Urothelium cell line (cell line): ENCODE measurements at places on chromosomes 4 and X.

DNA sequence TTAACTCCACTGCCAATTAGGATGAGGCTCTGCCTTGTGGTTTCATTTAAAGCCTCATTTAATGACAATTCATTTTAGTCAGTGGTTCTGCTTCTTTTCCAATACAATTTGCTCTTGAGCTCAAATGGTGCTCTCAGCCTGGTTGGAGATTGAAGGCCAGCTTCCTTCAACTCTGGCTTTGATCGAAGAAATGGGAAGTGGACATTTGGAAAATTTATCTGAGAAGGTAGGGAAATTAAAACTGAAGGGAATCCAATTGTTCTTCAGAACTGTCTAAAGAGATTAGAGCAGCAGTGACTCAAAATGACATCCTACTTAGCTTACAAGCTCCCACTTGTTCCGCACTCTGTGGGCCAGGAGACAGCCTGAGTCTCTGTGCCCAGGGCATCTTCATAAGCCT is 206.8 kb downstream of the SMARCA1 start:
- no peak for DNase-seq

DNA sequence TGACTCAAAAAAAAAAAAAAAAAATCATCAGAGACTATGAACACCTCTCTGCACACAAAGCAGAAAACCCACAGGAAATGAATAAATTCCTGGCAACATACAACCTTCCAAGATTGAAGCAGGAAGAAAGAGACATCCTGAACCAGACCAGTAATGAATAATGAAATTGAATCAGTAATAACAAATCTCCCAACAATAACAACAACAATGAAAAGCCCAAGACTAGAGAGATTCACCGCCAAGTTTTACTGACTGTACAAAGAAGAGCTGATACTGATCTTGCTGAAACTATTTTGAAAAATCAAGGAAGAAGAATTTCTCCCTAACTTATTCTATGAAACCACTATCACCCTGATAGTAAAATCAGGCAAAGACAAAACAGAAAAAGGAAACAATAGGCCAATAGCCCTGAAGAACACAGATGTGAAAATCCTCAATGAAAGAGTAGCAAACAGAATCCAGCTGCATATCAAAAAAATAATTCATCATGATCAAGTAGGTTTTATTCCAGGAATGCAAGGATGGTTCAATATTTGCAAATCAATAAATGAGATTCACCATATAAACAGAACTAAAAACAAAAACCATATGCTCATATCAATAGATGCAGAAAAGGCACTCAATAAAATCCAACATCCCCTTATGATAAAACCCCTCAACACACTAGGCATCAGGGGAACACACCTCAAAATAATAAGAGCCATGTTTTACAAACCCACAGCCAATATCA is 31.0 kb upstream of the PLK4 start:
- no peak for DNase-seq

DNA sequence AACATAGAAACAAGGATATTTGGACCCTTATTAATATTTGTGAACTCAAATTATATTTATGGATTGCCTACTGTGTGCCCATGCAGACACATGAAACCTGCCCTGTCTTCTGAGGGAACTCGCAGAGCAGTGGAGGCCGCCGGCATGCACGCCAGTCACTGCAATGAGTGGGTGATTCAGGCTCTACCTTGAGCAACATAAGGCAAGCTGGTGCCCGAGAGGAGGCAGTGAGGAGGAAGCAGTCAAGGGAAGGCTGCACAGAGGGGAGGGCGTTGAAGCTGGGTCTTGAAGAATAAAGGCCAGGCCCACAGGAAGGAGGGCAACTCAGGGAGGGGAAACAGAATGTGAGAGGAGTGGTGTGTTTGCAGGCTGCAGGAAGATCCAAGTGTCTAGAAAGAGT is 52.8 kb downstream of the PPEF2 start:
- no peak for DNase-seq

- no peak for DNase-seq
Measured at GRCh38 chr4:47839259-47839658, 1.4 kb upstream of the CORIN start.

GRCh38 chr4:44931720-44932119 is 205.4 kb upstream of the GNPDA2 start:
- no peak for DNase-seq

- no peak for DNase-seq
Measured at GRCh38 chrX:106243376-106243775, 75.3 kb downstream of the PWWP3B start.

DNA sequence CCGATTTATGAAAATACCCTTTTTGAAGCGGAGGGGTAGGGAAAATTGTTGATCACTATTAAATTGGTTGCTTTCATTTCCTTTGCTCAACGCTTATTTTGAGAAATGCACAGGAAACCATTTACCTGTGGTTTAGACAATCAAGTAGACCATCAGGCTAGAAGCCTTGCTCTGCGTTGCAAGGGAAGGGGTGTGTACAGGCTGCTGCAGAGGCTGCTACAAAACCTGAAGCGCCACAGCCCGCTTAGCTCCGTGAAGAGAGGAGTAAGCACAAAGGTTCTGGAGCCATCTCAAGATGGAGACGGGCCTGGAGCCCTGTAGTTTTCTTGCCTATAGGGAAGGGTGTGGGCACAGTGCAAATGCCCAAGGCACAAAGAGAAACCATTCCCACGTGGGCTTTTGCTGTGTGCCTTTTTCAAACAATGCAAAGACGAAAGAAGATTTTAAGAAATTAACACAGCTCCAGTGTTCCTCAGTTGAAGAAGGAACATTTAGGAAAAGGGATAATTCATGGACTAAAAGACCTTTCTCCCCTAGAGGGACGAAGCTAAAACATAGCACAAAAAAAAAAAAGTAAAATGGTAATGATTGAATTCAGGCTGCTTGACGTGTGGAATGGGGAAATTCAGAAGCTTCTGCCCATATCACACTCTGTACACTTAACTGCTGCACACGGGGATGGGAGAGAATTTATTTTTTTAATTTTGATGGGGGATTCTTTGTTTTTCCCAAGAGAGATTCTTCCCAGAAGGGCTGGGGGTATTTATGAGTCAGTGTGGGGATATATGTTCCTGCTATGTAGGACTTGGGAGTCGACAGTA is 3.5 kb downstream of the TMSB4X start:
- DNase-seq = no peak

GRCh38 chr4:1582227-1582626 is 101.9 kb downstream of the FAM53A start:
- no peak for DNase-seq

DNA sequence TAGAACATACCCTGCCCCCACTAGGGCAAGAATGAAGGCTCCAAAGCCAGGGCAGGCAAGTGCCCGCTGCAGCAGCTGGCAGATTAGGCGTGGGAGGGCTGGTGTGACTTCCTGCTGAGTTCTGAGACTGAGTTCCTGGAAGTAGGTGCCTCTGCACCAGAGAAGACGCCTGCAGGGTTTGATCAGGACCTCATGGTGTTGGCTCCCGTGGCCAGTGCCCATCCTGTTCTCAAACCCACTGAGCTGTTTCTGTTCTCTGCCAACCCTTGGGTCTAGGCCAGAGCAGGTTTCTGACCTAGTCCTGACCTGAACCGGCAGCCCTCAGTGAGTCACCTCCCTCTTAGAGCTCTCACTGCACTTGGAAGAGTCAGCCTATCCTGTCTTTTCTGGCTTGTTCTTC is 220.7 kb downstream of the HS6ST2 start:
- DNase-seq = no peak

DNA sequence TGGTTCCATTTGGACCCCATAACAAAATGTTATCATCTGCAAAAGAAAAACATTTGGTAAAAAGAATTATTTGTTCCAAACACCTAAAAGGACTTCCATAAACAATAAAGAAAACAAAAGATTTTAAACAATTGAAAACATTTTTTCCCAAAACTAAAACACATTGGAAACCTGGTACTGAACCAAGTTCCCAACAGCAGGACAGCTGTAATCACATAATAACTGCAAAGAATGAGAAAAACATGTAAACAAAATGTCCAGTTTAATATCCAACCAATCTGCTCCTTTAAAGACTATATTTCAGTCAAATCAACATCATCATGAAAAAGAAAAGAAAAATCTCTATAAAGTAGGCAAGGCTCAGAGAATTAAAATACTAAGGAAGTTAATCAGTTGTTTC is 36.3 kb downstream of the PRDM5 start:
- DNase-seq = no peak

- no peak for DNase-seq
Measured at GRCh38 chrX:19849464-19850080, 37.8 kb downstream of the SH3KBP1 start.
